Stimulated activated CD4-positive, alpha-beta T cell treated with anti-CD3 and anti-CD28 coated beads, Interleukin-12 subunit alpha, Interleukin-12 subunit beta, amount 100 ng/mL, for 48 hours (primary cell): ENCODE measurements at places on chromosomes 1 and 21.
A peak's percentile ranks its signal among the peaks of the same experiment; 100 is the strongest.

- DNase-seq: no peak
Measured at GRCh38 chr1:210689826-210690225, 361.1 kb downstream of the HHAT start.

DNA sequence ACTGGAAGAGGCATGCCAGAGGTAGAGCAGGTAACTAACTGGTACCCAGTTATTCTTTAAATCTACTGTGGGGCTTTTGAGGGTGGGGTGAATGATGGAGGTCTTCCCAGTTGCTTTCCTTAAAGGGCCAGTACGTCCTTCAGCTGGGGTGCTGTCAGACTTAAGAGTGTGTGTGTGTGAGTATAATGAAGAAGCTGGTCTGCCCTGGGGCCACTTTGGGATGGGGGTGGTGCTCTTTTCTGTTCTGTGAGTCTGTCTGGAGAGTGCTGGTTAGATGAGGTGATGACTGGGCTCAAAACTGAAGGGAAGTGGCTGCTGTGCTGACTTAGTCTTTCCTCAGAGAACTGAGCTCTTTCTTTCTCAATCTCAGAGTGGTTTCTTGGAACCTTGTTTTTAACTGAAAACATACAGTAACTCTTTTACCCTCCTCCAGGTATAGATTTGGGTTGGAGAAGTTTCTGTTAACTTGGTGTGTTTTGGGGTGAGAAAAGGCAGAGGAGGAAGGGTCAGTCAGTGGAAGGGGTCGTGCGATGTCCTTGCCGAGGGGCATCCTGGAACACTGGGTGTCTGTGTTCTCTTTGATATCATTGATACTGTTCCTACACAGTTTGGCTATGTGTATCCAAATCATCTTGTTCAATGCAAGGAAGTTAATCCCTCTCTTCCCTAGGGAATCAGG lies 746 bp downstream of the MACF1 start:
- DNase-seq: peak; percentile 63

- no peak for DNase-seq
Measured at GRCh38 chr1:203508463-203509073, 14.6 kb downstream of the OPTC start.

DNA sequence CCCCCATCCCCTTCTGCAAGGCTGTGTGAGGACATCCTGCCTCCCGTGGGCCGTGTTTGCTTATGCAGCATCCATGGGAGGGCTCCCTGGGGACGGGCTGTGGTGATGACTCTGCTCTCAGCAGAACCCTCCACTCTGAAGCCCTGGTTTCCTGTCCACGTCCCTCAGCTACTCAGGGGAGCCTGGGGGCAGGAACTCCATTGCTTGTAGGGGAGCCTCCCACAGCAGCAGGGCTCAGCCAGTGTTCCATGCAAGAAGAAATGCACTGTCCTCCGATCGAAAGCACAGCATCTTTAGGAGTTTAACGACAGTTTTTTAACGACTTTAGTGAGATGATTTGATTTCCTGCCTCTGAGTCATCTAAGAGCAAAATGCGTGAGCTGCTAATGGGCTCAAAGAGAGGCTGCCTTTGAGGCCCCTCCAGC lies 8.3 kb upstream of the KCNAB2 start:
- DNase-seq: no peak

GRCh38 chr1:36383240-36383639 lies 2.5 kb downstream of the STK40 start:
- no peak for DNase-seq

- DNase-seq: no peak
Measured at GRCh38 chr1:163115887-163116286, 46.7 kb downstream of the RGS4 start.

DNA sequence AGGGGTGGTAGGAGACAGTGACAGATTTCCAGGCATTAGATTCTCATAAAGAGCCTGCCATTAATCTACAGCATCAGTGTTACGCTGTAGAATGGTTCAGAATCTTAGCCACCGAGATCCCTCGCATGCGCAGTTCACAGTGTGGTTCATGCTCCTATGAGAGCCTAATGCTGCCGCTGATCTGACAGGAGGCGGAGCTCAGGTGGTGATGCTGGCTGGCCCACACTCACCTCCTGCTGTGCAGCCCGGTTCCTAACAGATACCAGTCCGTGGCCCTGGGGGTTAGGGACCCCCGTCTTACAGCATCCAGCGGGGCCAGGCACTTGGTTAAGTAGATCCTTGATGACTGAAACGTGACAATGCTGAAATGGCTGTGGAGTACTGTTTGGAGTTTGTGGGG lies 163.6 kb upstream of the C1orf21 start:
- no peak for DNase-seq

DNA sequence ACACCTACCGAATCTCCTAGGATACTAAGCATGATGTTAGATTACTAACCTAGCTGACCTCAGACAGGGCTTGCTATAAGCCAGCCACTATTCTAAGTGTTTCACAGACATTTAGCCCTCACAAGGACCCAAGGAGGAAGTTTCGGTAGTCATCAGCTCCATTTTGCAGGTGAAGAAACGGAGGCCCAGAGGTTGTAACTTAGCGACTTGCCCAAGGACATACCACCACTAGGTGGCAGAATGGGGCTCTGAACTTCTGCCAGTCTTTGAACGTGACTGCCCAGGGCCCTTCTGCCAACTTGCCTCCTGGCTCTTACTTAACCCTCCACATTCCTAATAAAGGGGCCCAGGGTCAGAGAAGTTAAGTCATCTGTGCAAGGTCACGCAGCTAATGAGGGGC lies 283.5 kb downstream of the C1orf94 start:
- DNase-seq: peak; percentile 7

DNA sequence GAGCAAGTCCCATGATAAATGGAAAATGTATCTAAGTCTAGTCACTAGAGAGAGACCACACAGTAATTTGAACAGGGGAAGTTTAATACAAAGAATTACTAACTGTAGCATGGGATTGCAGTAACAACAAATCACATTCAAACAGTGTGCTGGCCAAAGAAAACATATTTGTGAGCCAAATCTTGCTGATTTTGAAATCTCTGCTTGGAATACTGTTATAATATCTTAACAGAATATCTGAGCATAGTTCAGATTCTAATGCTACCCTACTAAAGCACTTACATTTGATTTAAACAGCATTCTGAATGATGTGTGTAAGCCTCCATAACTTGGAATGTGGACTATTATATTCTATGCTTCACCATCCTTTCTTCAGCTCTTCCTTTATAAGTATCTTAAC lies 270.0 kb upstream of the BRINP3 start:
- no peak for DNase-seq

DNA sequence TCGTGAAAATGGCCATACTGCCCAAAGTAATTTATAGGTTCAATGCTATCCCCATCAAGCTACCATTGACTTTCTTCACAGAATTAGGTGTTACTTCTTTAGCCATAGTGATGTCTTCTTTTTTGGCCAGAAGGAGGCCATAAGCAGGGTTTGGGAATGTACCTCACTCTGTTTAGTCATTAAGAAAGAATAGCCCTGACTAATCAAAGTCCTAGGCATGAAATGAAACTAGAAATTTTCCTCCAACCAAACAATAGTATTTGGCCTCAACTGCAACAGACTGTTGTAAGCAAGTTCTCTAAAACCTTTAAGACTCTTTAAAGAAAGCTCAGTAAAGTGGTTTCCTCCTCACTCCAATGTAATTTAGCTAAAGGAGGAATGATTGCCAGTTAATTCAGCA lies 163.9 kb downstream of the AKT3 start:
- DNase-seq: no peak

DNA sequence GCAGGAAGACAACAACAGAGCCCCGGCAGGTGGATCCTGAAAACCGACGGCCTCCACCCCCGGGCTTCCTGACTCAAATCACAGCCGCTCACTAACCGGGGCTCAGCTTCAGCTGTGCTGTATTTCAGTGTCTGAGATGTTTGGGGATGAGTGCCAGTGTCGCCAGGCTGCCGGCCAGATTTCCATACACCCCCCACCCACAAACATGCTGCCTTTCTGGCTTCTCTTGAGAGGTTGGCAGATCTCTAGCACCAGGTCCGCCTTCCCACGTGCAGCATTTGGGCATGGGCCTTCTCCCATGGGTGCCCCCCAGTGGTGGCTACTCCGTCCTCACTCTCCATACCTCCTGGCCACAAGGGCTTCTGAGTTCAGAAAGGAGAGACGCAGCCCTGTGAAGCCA lies 34.8 kb downstream of the KCNAB2 start:
- no peak for DNase-seq

GRCh38 chr1:95496773-95497172 lies 262.8 kb downstream of the RWDD3 start:
- no peak for DNase-seq
